Stimulated activated CD4-positive, alpha-beta T cell treated with anti-CD3 and anti-CD28 coated beads, Interleukin-12 subunit alpha, Interleukin-12 subunit beta, amount 100 ng/mL, for 24 hours (primary cell): ENCODE measurements at places on chromosomes 16 and 17.

DNA sequence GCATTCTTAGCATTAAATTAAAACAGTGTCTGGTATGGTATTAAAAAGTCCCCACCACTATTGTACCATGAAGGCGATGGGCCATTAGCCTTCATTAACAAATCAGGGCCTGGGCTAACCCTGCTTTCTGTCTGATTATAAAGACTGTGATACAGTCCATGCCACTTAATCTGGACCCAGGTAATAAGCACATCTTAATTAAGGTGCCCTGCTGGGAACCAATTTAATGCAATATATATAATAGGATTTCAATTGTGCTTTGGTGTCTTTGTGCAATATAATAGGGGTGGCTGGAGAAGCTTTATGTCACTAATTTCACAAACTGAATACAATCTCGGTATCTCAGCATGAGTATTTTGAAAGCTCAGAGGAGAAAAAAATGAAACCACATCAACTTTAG is 64.4 kb upstream of the CDH8 start:
- DNase-seq, result no peak

DNA sequence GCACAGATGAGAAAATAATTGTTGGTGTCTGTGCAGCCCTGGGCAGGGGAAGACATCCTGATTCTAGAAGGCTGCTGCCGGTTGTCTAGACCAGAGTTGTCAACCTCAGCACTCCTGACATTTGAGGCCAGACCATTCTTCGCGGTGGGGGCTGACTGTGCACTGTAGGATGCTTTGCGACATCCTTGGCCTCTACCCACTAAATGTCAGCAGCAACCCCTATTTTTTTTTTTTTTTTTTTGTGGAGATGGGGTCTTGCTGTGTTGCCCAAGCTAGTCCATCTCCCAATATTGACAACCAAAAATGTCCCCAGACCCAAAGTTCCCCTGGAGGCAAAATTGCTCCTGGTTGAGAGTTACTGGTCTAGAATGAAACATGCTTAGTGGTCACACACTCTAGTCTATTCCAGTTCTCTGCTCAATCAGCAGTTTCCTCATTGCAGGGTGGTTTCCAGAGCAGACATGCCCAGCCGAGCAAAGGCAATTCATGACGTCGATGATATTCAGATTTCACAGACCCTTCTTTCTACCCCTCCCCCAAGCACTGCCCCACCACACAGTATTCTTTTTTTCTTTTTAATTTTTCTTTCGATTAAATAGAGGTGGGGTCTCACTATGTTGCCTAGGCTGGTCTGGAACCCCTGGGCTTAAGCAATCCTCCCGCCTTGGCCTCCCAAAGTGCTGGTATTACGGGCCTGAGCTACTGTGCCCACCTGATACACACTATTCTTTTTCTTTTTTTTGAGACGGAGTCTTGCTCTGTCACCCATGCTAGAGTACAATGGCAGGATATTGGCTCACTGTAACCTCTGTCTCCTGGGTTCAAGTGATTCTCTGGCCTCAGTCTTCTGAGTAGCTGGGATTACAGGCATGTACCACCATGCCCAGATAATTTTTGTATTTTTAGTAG is 9.0 kb downstream of the C17orf99 start:
- DNase-seq, result no peak

- no peak for DNase-seq
Observed at GRCh38 chr17:78031435-78031834, 72.9 kb downstream of the TNRC6C start.

GRCh38 chr17:7704601-7705268 is at the start of gene EFNB3:
Gene EFNB3 (plus strand): TSS chr17:7705202. CDS start chr17:7705599, 397 bp downstream.
- DNase-seq, result no peak

DNA sequence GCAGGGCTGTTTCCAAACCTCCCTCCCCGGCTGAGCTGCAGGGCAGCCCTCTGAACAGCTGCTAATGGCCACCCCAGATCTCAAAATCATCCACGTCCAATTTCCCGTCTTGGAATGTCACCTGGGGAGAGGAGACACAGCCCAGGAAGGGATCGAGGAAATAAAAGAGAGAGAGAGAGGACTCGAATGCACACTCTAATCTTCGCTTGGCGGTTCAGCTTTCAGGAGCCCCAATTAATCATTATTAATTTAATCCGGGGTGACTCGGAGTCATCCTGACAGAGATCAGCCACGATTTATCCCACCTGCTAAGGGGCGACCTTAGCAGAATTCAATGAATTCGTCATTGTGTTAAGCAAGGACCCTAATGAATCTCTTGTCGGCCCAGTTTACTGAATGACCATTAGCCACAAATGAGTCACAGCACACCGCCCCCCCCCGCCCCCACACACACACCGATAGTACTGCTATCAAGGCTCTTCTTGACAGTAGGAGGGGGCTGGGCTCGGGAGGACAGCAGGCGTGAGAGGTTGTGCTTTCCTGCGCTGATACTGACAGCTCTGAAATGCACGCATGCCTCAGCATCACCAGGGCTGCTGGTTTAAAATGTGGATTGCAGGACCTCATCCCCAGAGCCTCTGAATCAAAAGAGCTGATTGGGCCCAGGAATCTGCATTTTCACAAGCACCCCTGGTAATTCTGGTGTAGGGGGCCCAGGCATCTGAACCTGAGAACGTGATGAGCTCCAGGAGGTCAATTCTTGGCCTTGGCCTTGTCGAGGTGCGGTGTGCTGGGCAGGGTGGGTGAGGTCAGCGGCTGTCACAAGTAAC is 190.0 kb upstream of the CIBAR2 start:
- no peak for DNase-seq

GRCh38 chr16:75206749-75207451 is at the start of gene CTRB2:
Gene CTRB2 (minus strand): TSS chr16:75207161. CDS start chr16:75207141, 20 bp downstream.
- no peak for DNase-seq

DNA sequence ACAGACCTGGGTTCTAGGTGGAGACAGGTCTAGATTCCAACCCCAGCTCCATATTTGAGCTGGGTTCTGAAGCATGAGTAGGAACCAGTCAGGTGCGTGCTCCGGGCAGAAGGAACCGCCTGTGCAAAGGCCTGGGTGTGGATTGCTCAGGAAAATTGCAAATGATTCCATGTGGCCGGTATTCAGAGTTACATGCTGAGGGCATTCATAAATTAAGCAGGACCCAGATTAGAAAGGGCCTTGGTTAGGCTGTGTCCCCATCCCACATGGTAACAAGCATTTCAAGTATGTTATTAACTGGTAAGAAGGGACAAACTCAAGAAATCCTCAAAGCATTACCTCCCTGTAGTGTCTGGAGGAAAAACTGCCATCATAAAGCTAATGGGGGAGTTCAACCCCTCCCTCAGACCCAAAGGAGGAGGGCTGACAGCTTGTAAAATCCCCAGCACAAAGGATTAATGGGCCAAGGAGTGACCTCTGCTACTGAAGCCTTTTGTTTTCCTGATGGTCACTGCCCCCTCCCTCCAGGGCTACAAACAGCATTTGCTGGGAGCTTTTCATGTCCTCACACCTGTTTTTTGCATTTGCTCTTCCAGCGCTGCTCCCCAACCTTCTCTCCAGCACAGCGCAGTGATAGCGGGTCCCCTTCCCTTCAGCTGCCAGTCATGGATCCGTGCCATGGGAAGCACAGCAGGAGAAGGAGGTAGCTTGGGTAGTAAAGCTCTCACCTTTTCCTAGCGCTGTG is 218.0 kb downstream of the C16orf95 start:
- DNase-seq, result no peak

DNA sequence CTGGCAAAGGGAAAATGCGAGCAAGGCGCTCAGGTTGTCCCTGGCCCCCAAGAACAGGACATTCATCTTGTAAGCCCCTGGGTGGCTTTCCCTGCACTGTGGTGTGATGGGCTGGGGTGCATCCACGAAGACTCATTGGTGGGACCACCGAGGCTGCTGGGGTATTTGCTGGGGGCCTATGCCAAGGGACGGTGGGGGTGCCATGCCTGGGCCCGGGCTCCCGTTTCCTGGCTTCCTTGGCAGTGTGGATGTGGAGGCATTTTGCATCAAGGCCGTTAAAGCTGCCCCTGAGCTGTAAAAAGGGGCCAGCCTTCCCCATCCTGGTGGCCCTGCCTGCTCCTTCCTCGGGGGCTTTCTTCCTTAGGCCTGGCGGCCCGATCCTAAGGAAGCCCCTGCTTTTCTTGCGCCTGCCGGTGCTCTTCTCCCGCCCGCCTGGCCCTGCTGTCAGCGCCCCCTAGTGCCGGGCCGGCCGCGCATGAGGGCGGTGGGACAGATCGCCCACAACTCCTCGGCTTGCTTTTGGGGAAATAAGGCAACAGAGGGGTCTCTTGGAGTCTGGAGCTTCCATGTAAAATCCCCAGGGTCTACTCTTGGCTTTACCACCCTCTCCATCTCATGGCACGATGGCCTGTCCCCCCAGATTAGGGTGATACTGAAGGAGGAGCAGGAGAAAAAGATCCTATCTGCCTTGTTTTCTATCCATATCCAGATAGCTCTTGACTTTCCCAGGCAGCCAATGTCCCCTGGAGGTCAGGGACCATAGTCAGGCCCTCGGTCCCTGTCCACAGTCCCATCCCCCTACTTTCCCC is 9.8 kb upstream of the TBX2 start:
- DNase-seq, result no peak

- DNase-seq, result no peak
Observed at GRCh38 chr16:12584488-12585233, 219.0 kb downstream of the CPPED1 start.

GRCh38 chr17:45584092-45585036 is 93.8 kb upstream of the PLEKHM1 start:
- DNase-seq, result peak; percentile 58

- no peak for DNase-seq
Observed at GRCh38 chr17:68006797-68007196, 10.5 kb upstream of the C17orf58 start.

DNA sequence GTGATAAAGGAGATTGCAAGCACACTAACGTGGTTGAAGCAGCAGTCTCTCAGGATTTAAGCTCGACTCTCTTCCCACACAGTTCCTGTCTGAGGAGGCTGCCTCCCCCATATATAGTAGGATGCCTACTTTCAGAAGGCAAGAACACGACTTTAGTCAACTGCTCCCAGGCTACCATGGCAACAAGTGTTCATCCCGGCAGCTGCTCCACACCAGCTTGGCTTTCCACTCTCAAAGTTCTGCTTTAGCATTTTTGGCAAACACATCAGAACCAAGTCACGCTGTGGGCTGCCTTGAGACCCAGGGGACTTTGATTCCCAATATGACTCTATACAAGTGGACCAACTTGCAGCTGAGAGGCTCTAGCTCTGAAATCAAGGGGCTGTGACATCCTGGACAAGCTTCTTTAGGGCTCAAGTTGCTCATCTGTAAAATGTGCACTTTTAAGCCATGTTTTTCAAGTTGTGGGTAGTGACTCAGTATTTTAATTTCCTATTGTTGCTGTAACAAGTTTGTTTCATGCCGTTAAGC is 16.5 kb downstream of the ZP2 start:
- DNase-seq, result no peak

- no peak for DNase-seq
Observed at GRCh38 chr16:11395008-11395948, 50.0 kb downstream of the RMI2 start.

GRCh38 chr16:66406534-66407221 is 20.4 kb upstream of the BEAN1 start:
- peak; percentile 75 for DNase-seq

DNA sequence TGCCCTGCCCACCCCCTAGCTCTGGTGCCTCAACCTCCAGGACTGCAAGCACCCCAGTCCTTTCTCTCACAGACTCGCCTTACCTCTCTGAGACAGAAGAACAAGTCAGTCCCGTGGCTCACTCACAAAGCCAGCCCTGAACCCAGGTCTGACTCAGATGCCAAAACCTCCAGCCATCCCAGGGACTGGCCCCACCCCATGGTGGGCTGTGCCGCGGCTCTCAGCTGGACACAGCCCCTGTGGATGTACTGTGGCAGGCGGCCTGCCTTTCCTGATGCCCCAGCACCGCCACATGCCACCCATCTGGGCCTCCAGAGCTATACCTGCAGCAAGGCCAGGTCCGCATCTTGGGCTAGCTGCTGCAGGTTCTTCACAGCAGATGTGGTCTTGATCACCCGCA is 19.8 kb downstream of the MPG start:
- no peak for DNase-seq

DNA sequence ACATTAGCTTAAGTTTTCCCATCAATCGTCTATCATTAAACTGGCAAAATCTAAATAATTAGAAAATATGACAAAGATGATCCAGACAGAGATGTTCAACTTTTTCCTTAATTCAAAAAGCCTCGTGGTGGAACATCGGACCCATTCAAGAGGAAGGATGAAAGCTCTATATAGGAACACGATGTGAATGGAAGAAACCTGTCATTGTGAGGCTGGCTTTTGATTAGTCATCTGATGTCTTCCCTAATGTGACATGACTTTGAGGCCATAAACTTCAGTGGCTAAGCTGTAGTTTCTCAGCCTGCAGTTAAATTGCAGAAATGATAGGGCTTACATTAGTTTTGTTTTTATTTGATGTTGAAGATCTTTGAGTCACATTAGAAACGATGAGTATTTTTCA is 1.0 kb downstream of the AMZ2 start:
- DNase-seq, result no peak

- DNase-seq, result no peak
Observed at GRCh38 chr16:79571065-79571902, 29.3 kb downstream of the MAF start.

GRCh38 chr16:278863-279366 is 1.5 kb upstream of the ARHGDIG start:
- no peak for DNase-seq

DNA sequence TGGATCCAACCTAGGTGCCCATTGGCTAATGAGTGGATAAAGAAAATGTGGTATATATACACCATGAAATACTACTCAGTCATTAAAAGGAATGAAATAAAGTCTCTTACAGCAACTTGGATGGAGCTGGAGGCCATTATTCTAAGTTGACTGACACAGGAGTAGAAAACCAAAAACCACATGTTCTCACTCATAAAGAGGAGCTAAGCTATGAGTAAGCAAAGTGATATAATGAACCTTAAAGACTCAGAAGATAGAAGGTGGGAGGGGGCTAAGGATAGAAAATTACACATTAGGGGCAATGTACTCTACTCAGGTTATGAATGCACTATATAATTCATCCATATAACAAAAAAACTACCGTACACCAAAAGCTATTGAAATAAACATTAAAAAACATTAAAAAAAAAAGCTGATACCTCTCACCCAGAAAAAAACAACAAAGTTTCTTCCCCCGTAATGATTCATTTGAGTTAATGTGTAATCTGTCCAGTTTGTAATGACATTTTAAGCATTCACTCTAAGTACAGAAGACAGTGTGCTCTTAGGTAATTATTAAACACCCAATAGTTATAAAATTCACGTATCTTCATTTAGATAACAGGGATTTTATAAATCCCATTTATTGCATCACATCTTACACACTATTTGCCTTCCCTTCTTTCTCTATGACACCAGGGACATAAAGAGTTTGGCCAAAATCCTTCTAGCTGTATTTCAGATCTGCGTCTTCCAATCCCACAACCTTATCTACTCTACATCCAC is 941.5 kb downstream of the CDH11 start:
- no peak for DNase-seq

GRCh38 chr16:86566601-86566965 is at the start of gene FOXC2:
Gene FOXC2 (plus strand): TSS chr16:86566829. CDS start chr16:86567336, 507 bp downstream.
- DNase-seq, result peak; percentile 55

GRCh38 chr17:74646231-74646630 is 22.7 kb upstream of the CD300E start:
- DNase-seq, result no peak

- no peak for DNase-seq
Observed at GRCh38 chr16:29310852-29311314, 95.6 kb downstream of the NPIPB11 start.
